ENCODE measurements at places on chromosomes 2 and 18.
A peak's percentile ranks its signal among the peaks of the same experiment; 100 is the strongest.

DNA sequence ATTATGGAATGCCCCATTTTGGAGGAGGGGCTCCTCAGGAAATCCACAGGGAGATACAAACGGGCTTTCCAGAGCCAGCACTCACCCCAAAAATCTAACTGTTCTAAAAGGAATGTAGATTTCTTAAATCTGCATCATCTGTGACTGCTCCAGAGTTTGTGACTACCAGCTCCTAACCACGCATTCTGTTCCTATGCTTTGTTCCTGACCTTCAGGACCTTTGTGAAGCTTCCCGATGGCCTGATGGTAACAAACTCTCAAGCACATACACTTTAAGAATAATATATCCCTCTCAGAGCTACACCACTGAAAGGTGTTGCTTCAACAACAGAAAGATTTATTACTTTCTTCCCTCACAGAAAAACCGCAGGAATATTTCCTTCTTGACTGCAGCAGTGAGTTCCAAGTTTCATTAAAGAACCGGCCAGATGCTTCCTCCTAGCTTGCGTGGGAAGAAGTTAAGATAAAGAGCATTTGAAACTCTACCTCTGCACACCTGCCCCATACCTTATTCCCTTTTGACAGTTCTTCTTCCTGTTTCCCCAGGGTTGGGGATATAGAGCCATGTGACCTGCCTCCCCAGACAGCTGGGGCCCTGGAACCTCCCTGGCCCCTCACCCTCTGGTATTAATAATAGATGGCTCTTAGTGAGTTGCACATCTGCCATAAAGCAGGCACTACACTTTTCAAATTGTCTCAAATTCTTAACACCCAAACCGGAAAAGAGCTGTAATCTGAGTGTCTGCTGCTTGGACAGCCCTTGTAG, 40.2 kb upstream of the EML4 start:
- DNase-seq = peak; percentile 75

DNA sequence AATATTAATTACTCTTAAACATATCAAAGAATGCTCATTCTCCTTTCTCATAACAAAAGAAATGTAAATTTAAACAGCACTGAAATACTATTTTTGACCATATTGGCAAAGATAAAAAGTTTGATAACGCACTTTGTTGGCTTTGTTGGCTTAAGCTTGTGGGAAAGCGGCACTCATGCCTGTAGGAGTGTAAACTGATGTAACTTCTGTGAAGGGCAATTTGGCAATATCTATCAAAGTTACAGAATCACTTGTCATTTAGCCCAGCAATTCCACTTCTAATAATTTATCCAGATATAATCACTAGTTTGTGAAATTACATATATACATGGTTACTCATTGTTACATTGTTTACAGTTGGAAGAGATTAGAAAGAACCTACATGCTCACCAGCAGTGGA, 311.8 kb upstream of the STON1 start:
- no peak for DNase-seq

GRCh38 chr18:11688972-11689668, at the start of gene GNAL:
Gene GNAL (plus strand): TSS chr18:11689264. CDS start chr18:11689564, 300 bp downstream.
- peak; percentile 12 for DNase-seq

GRCh38 chr2:109724533-109725460, 69.3 kb upstream of the RGPD5 start:
- no peak for DNase-seq

DNA sequence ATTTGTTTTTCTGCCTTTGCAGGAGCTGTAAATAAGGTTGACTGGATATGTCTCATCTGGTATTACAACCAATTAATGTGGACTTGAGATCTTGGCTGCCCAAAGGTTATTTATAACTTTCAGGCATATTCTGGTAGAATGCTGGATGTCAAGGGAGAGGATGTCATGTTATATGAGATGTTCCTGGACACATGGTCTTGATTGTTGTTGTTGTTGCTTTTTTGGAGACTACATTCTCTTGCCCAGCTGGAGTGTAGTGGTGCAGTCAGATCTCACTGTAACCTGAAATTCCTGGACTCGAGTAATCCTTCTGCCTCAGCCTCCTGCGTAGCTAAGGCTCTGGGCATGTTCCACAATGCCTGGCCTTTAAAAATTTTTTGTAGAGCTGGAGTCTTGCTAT, 83.3 kb downstream of the LCLAT1 start:
- no peak for DNase-seq

GRCh38 chr2:12050396-12050795, 304.0 kb downstream of the LPIN1 start:
- peak; percentile 66 for DNase-seq

DNA sequence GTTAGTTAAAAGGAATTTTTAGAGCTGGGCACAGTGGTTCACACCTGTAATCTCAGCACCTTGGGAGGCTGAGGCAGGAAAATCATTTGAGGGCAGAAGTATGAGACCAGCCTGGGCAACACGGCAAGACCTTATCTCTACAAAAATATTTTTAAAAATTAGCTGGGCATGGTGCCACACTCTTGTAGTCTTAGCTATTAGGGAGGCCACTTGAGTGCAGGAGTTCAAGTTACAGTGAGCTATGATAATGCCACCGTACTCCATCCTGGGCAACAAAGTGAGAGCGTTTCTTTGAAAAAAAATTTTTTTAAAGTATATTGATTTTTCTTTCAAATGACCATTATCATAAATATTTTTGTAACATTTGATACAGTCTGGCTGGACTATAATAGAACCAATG, 93.6 kb upstream of the FAM117B start:
- DNase-seq = no peak

DNA sequence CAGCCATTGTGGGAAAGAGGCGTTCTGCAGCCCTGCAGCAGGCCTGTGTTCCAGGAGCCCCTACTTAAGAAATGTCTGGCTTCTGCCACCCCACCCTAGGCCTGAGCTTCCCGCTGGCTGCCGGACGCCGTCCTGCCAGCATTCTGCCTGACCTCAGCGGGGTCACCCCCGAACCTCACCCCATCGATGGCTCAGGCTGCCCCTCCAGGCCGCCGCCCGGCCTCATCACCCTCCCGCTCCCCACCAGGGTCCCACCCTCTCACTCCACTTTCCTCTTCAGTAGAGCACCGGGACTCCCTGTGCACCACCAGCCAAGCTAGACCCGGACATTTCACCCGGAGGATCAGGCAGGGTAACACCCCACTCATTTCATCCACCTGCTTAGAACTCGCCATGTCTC, 73.6 kb upstream of the SALL3 start:
- no peak for DNase-seq

DNA sequence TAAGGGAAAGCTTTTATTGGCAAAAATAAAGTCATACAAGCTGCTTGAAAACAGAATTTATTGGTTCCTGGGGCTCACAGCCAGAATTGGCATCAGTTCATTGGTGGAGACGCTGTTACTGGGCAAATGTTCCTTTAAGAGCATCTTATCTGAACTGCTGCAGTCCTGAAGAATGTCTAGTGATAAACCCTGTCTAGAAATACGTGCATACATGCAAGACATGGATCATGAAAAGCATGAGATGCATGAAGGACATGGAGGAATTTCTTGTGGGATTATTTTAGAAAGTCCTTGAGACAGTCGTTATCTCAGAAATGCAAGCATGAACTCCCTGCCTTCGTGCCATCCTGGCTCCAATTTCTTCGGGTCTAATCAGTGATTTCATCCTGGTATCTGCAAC, 32.5 kb upstream of the FHOD3 start:
- DNase-seq = no peak

- DNase-seq = no peak
These were observed 37.2 kb upstream of the RTN4 start for GRCh38 chr2:55087501-55087900.

GRCh38 chr18:50356036-50356945, 18.6 kb upstream of the SKA1 start:
- DNase-seq = peak; percentile 70

DNA sequence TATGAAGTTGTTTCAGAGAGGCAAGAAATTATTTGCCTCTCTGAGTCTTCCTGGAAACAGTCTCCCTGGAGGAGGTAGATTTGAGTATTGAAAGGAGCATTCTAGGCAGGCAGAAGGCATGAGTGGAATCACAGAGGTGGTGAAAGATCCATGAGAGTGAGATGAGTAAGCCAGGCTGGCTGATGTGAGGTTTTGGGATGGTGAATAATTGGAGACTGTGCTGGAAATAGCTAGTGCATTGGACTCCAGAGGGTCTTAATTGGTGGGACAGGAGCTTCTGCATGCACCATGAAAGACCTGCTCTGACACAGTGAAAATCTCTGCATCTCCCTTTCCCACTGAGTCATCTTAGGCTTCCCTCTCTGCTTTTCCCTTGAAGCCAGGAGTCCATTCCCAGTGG, 46.3 kb downstream of the CDC42EP3 start:
- peak; percentile 78 for DNase-seq

GRCh38 chr18:9094307-9095226, 7.9 kb upstream of the NDUFV2 start:
- DNase-seq = peak; percentile 62

DNA sequence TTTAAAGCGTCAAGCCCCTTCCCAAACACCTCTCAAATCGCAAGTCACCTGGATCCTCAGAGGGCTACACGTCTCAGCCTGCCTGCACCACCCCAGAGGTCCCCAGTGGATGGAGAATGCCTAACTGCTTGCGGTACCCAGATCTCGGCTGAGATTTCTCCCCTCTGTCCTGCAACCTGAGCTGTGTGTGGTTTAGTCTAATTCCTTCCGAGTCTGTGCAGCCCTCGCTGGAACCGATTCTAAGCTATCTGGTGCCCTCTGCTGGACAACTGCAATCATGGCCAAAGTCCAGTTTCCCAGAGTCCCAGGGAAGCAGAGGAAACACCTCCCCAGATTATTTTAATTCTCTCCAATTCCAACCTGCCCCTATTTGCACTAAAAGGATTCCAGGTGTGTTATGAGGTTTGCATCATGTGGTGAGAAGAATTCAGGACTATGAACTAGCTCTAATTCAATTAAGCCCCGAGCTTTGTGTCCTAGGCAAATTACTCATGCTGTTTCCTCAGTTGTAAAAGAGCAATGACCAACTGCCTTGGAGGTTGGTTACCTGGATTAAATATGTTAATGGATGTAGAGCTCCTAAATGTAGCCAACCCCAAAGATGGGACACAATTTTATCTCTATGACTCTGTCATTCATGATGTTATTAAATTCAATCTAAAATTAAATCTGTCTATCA, 276.1 kb upstream of the NCKAP5 start:
- peak; percentile 79 for DNase-seq

- DNase-seq = no peak
These were observed 112.5 kb upstream of the OTX1 start for GRCh38 chr2:62938126-62938525.

GRCh38 chr2:100262555-100263320, 59.6 kb downstream of the LONRF2 start:
- peak; percentile 74 for DNase-seq

DNA sequence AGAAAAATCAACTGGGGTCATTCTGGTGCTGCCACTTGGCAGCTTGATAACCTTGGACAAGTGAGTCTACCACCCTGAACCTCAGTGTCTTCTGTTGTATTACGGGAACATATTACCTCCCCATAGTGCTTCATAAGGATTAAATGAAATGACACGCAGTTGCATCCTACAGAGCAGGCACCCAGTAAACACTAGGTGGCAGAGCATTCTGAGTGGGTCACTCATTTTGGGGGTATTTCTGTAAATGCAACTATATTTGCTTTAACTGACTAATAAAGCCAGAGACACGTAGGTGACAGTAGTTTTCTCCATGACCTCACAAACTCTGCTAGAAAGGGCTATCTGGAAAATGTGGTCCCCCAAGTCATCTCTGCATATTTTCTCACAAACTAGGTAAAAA, 4.7 kb downstream of the CD226 start:
- DNase-seq = no peak

GRCh38 chr2:127051116-127052056, 55.6 kb downstream of the BIN1 start:
- DNase-seq = no peak

DNA sequence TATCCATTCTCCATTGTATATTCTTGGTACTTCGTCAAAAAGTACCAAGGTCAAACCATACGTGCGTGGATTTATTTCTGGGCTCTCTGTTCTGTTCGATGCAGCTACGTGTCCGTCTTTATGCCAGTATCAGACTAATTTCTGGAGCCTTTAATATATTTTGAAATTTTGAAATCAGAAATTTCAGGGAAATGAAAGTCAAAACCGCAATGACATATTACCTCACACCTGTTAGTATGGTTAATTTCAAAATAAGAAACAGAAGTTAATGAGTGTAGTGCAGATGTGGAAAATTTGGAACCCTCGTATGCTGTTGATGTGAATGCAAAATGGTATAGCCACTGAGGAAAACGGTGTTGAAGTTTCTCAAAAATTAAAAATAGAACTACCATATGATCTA, 156.1 kb upstream of the TRIB2 start:
- no peak for DNase-seq

- DNase-seq = no peak
These were observed 1.8 kb upstream of the LYPD6B start for GRCh38 chr2:149036507-149037293.

- peak; percentile 3 for DNase-seq
These were observed 669.5 kb upstream of the REG3G start for GRCh38 chr2:78355967-78356366.

DNA sequence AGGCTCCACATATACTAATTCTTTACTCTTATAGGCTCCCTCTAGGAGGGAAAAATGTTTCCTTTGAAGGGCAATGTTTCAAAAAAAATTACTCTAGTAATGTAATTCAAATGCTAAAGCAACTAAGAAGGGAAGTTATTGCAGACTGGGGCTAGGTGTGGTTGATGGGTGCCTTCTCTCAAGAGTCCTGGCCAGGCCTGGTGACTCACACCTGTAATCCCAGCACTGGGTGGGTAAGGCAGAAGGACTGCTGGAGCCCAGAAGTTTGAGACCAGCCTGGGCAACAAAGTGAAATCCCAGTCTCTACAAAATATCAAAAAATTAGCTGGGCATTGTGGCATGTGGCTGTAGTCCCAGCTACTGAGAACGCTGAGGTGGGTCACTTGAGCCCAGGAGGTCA, 31.2 kb upstream of the CDKL4 start:
- peak; percentile 41 for DNase-seq

DNA sequence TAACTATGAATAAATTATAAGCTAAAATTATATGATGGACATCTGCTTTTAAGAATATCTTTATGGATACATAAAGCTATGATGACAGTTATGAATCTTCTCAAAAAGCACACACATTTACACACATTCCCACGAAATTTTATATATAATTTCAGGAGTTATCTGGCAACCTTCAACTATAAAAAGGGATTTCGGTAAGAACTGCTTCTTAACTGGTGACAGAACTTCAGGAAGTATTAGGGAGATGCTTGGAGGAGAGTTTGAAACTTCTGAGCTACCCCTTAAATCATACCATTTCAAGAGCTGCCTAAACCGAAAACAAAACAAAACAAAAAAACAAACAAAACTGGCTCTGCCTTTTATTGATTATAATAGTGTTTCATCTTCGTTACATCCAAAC, 399.4 kb downstream of the ZEB2 start:
- DNase-seq = no peak

DNA sequence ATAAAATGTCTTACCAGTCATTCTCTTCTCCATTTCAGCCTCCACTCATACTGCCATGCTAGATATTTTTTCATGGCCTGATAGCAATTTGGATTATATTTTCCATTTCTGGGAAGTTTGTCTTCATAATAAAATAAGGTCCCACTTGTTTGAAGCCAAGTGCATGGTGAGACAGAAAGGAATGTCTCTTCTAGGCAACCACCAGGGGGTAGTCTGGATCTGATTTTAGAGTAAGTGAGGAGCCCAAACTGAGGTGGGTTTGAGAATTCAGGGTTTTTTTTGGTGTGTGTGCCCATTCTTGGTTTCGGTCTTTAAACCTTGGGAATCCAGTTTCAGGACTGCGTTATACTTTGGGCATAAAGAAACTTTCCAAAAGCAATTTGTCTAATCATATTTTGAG, 315.5 kb downstream of the RPRM start:
- DNase-seq = peak; percentile 23

- no peak for DNase-seq
These were observed 161.1 kb downstream of the ARL4C start for GRCh38 chr2:234335661-234336228.
